Stimulated activated CD8-positive, alpha-beta memory T cell treated with anti-CD3 and anti-CD28 coated beads, Interleukin-4, amount 100 ng/mL, for 1 hour (primary cell): ENCODE measurements at places on chromosomes 7 and 10.

DNA sequence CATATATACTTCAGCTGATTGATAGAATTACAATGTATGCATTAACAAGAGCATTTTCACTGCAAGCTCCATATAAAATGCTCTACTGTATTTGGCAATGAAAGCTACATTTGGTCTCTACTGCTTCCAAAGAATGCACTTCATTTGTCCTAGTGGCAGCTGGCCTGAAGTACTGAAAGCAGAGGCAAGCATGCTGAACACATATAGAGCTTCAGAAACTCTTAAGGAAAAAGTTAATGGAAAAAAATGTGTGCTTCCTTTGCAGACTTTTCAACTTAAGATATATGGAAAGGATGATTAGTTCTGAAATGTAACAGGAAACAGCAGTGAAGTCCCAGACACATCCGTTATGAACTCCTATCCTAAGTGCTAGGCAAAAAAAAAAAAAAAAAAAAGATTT is 537.1 kb upstream of the POM121L12 start:
- no peak for DNase-seq

GRCh38 chr7:34752929-34753328 is 94.9 kb downstream of the NPSR1 start:
- DNase-seq, result no peak

GRCh38 chr10:118958984-118959925 is 70.3 kb upstream of the NANOS1 start:
- no peak for DNase-seq

- no peak for DNase-seq
Observed at GRCh38 chr7:70620333-70621055, 511.4 kb upstream of the GALNT17 start.

- DNase-seq, result no peak
Observed at GRCh38 chr7:50644586-50644985, 79.4 kb upstream of the DDC start.

- no peak for DNase-seq
Observed at GRCh38 chr10:91519899-91520514, 109.9 kb downstream of the HECTD2 start.

GRCh38 chr10:17051851-17052250 is 77.8 kb downstream of the CUBN start:
- DNase-seq, result no peak

GRCh38 chr7:151905766-151906165 is 28.9 kb upstream of the PRKAG2 start:
- no peak for DNase-seq

- no peak for DNase-seq
Observed at GRCh38 chr7:123229426-123229825, 29.7 kb upstream of the SLC13A1 start.

- no peak for DNase-seq
Observed at GRCh38 chr7:157625973-157626742, 289.4 kb downstream of the DNAJB6 start.

DNA sequence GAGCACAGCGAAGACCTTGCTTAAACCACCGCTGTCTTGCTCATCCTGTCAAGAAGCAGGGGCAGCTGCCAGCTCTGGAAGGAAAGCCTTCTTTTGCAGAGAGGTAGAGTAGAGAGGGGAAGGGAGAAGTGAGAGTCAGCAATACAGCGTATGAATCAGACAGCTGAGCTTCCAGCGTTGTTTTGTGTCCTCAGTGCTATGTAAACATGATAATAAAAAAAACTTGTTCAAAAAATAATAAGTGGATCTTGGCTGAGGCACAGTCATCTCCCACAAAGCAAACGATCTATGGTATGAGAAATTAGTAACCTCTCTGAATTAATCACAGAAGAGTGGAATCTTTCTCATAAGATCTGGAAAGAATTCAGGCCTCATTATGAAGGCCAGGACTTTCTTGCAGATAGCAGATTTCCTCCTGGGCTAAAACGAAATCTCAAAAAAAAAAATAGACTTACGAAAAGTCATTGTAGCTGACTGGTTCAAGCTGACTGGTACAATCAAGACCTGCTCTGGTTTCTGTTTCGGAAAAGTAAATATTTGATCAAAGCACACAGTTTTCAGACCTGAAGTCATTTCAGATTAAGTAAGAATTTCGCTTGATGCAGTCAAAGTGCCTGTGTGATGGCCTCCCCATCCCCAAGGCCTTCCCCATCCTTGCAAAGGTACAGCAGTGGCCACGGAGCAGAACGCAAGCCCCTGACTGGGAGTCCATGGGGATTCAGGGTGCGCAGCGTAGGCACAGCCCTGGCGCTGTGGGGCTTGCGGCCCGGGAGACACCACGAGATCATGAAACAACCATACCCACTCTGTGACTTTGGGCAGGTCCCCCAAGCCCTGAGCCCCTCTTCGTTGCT is 29.4 kb downstream of the CHST15 start:
- DNase-seq, result no peak

GRCh38 chr7:100835903-100836811 is 8.8 kb upstream of the EPHB4 start:
- no peak for DNase-seq
